ENCODE measurements at places on chromosomes 13 and 19.

DNA sequence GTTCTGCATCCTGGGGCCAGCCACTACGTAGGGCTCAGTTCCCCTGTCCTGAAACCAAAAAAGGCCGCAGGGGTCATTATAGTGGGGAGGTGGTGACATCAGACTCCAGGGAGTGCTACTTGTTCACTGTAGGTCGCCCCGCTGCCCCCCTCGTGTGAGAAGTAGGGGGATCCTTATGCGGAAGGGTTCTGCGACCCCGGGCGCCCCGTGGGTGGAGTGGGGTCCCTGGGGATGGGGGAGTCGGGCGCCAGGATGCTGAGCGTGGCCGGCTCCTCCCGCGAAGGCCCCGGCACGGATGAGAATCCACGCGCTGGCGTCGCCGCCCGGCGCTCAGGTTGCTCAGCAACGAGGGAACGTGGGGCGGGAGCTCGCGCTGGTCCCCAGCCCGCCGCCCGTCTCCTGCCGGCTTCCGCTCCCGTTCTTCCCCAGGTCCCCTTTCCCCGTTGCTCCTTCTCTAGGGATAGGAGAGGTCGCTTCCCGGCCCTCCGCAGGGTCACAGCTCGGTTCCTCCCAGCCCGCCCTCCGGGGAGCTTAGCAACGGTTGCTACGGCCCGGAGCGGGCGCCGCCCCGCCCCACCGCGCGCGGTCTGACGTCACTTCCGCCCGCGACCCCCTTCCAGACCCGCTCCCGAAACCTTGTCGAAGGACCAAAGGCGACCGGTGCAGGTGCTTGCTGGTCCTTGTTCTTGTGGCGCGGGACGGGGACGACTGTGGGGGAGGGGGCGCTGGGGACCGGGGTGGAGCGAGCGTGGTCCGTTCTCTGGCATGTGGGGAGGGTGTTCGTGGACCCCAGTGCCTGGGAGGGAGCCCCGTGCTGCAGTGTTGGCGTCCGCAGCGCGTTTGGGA lies at the start of gene NAT14:
TSS of gene NAT14 (plus strand) at position 596 of the 846 bp plus-strand sequence. CDS start 521 bp downstream, outside the sequence.
- DNase-seq = no peak

- no peak for DNase-seq
Observed at GRCh38 chr13:98184792-98185191, 7.7 kb upstream of the RNF113B start.

- no peak for DNase-seq
Observed at GRCh38 chr13:45915686-45916439, 64.3 kb upstream of the SIAH3 start.

GRCh38 chr13:37230346-37230745 lies 124.9 kb upstream of the CSNK1A1L start:
- DNase-seq = no peak

DNA sequence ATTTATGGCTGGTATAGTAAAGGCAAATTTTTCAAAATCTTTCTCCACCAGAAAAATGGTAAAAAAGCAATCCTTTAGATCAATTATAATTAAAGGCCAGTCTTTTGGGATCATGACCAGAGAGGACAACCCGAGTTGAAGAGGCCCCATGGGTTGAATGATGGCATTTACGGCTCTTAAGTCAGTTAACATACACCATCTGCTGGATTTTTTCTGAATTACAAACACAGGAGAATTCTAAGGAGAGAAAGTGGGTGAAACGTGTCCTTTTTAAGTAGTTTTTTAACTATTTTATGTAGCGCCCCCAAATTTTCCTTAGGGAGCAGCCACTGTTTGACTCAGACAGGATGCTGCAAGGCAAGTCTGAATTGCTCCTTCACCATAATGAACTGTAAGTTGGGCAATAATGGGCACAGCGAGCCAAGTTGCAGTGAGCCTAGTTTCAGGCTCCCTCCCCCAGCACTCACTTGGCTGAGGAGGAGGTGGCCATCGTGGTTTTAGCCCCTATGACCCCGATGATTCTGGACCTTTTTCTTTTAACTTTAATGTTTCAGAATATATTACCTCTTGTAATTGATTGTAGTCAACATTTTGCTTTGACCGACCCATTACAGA lies 13.6 kb upstream of the ZNF611 start:
- DNase-seq = no peak

GRCh38 chr13:68895696-68896095 lies 1211.9 kb upstream of the ATXN8OS start:
- no peak for DNase-seq

GRCh38 chr13:106609116-106609515 lies 41.2 kb upstream of the ARGLU1 start:
- DNase-seq = no peak

- no peak for DNase-seq
Observed at GRCh38 chr19:48606463-48607358, at the start of gene SPACA4. Gene SPACA4 (plus strand): TSS chr19:48606742. CDS start chr19:48606979, 237 bp downstream.

GRCh38 chr19:11130824-11131455 lies 24.6 kb downstream of the SPC24 start:
- DNase-seq = no peak

DNA sequence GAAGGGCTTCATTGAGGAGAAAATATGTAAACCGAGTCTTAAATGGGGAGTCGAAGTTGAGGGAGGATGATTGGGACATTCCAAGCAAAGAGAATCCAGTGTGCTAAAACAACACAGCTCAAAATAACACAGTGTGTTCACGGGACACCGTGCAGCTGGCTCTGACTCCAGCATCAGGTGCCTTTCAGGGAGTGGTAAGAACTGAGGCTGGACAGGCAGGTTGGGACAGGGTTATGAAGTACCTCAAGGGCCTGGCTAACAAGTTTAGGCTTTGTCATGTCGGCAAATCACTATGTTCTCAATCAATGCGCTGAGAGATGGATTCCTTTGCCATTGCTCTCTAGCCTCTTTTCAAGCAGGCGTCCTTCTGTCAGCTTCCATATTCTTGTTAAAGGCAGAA lies 27.5 kb upstream of the WDFY2 start:
- no peak for DNase-seq

GRCh38 chr19:34142440-34142839 lies 29.9 kb upstream of the LSM14A start:
- DNase-seq = no peak

GRCh38 chr13:66313413-66313812 lies 916.7 kb downstream of the PCDH9 start:
- DNase-seq = no peak

DNA sequence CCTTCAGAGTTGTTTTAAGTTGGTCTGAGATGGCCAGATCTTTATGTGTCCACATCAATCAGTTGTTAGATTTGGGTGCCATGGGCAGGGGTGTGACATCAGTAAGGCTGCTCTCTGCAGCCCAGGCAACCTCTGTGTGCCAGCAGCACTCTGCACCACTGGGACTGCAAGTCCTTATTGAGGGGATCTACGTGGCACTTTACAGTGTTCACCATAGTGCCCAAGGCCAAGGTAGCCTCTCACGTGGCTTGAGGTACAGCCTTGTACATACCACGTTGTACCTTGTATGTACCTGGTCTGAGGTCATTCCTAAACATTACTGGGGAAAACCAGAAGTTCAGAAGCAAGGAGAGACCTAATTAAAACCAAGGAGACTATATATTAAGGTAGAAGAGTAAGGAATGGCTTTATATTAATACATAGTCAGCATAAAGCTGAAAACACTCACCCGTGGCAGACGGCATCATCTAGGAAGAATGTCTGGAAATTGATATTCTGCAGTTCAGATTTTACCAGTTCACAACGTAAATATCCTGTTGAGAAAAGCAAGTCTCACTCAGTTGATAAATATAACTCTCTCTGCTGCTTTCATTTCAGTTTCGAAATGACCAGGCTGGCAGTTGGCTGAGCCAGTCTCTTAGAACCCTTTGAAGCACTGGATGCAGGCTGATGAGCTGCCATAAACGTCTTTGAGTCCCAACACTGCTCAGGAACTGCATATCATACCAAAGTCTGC lies 128.8 kb downstream of the ZDHHC20 start:
- DNase-seq = no peak

Measured in GF-D8 (cell line).